ENCODE measurements at places on chromosomes 7 and 10.

DNA sequence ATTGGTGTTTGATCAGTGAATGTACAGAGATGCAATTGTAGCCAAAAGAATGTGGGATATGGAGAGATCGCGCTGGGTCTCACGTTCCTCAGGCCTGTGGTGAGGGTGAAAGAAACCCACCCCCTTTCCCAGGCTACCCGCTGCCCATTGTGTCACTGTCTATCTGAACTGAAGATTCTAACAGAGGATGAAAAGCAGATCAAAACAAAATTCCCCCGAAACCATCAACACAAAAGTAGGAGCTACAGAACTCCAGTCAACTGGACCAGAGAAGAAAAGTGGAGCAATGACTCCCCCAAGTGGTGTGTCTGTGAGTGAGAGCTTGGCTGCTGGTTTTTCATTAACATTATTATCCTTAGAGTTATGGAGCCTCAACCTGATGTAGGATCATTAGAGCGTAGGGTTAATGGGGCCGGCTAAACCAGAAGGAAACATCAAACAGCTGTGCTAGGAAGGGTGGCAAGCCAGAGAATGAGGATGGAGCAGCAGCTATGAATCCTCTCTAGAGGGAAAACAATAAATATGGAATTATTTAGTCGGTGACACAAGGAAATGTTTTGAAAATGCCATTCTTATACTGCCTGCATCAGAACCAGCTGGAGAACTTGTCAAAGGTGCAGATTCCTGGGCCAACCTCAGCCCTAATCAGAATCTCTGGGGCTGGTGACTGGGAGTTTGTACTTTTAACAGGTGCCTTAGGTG lies 38.3 kb downstream of the AKR1B1 start:
- no peak for DNase-seq

GRCh38 chr7:133409421-133409820 lies 156.5 kb downstream of the EXOC4 start:
- DNase-seq, result no peak

- no peak for DNase-seq
Measured at GRCh38 chr7:142500366-142500765, 242.5 kb upstream of the PRSS58 start.

DNA sequence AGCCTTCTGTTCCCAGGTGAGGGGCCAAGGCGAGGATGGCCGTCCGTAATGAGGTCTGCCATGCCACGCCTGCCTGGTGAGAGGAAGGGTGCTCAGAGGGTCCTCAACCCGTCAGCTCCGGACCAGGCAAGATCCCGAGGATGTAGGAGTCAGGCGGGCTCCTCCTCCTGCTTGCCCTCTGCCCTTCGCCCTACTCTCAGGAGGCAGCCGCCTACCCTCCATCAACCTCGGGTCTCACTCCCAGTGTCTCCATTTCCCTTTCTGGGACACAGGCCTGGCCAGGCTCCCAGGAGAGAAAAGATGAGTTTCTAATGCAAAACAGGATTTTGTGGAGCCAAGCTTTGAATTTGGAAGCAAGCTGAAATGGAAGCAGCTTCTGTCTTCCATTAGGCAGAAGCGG lies 184.0 kb downstream of the PTPN20 start:
- no peak for DNase-seq

DNA sequence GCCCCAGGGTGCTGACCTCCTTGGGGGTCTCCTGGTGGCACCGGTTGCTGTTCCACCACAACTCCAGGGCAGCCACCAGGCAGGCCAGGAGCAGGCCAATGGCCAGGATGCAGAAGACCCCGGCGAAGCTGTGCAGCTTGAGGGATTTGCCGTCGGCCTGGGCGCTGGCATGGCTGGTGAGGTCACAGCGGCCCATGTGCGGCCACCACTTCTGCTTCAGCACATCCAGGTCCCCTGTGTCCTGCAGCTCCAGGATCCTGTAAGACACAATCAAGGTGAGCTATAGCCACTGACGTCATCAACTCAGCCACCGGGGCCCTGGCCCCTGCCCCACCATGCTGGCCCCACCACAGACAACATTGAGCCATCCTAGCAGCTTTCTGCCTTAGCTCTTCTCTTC lies 753.2 kb downstream of the GRID1 start:
- no peak for DNase-seq

DNA sequence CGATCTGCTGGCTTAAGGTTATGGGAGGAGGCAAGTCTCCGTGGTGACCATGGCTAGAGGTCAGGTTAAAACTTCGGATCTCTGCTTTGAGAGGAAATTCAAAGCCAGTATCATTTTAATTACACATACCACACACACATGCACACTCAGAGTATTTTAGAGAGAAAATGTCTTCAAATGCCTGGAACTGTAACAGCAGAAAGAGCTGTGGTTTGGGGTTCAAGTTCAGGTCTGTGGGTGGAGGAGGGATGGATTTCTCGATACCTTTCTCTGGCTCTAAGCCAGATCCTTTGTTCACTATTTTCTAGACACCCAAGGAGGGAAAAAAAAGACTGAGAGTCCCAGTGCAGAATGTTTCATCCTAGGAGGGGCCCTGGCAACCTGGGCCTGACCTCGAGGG lies 32.5 kb downstream of the ARL3 start:
- DNase-seq, result no peak

DNA sequence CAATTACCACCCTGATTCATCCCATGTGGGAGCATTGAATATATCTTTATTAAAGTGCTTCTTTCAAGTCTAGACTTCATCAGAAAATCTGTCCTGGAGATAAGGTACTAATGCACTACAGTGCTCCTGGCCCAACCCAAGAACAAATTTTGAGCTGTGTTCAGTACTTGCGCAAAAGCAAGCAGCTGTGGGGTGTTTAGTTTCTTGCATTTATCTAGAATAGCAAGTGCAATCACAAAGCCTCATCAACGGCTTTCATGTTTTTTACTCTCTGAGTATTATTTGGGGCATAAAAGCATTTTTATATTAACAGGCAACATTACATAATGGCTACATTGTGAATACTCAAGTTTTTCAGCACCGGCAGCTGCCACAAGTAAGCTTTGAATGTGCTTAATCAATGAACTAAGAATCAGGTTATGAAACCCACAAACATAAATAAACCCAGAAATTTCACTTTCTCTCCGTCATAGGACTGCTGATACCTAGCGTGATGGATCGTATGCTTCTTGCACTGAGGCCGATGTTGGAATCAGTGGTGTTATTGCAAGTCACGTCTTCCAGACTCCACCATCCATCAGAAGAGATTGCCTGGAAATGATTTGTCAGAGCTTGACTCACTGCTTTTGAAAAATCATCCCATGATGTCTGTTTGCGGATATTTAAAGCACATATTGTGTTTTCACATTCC lies 113.1 kb downstream of the CTTNBP2 start:
- no peak for DNase-seq

DNA sequence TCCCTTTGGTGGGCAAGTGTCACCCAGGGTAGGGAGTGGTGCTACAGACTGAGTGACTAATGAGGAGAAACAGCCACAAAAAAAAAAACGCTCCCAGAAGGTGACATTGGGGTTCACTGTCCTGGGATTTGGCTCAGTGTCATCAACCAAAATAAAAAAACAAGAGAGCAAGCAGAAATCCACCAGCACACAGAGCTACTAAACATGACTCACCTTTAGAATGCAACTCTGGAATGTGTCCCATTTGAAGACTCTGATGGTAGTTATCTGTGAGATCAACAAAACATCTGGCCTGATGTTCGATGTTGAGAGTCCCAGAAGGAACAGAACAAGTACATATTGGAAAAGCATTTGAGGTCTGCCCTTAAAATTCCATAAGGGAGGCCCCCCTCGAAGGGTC lies 200.3 kb upstream of the LYZL2 start:
- DNase-seq, result no peak

DNA sequence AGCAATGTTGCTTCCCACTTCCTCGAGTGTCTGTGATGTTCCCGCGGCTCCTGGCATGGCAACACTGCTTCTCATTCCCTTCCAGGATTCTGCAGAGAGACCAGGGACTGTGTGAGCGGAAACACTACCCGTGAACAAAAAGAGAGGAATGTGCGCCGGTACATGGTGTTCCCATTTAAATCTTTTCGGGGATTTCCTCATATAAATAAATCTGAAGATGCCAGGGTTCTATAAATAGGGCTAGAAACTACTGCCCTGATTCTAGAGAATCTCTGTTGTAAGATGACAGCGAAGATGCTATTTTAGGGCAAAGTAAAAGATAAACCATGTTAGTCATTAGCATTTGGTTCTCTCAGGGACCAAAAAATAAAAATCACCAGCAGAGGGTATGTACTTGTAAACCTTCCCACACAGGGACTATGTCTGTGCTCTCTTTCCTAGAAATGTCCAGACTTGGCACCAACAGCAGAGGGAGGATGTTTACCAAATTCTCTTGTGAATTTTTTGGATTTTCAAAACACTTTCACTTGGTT lies 92.2 kb upstream of the DDC start:
- DNase-seq, result no peak

GRCh38 chr7:128818694-128819093 lies 11.5 kb upstream of the FLNC start:
- DNase-seq, result no peak

DNA sequence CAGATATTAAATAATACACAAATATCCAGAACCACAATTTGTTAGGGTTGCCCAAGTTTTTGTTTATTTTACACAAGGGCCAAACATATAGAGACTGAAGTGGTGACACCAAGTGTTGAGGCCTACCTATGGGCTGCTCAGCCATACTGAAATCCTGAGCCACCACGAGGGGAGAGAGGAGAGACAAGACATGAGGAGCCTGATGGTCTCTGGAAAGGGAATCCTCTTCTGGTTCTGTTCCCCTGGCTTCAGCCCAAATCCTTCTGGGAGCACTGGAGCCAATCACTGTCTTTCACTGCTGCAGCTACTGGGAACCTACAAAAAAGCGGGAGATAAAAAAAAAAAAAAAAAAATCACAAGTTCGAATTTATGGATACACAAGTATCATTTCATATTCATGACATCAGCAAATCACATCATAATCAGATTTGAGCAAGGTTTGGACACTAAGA lies 1.9 kb downstream of the SKIDA1 start:
- no peak for DNase-seq

DNA sequence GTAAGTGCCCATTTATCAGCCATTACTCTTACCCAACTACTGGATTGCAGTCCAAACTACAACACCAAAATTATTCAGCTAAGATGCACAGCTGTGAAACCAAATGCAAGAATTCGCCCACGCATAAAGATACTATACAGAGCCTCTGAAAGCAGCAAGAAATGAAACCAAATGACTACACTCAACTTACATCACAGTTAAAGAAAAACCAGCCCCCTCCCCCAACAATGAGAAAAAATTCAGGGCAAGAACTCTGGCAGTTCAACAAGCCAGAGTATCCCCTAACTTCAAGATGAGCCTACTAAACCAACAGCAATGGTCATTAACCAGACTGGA lies 209.1 kb upstream of the VWC2 start:
- no peak for DNase-seq

DNA sequence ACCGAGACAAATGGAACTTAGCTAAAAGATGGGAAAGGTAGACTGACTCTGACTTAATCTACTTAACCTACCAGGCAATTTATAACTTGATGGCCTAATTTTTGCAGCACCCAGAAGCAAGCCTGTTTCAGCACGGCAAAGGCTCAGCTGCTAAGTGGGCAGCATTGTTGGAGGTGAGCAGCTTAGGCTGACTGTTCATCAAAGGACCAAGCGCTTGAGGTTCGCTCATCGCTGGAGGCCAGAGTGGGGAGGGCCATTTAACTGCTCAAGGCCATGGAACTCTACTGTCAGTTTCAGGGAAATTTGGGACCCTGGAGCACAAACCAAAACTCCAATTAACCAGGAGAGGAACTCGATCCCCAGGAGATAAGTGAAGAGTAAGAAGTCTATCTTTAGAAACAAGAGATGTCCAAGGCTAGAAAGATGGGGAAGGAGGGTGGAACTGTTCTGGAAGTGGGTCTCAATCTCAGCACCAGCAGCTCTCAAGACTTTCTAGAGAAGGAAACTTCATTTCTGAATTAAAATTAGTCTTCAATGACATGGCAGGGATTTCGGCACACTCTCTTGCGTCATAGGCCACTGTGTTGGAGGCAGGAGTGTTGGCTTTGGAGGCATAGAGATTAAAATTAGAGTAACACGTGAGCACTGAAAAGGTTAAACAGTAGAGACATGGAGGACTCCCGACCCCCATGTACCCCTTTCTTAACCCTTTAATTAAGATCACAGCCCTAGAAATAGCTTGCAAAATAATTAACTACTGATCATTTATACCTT lies 43.1 kb downstream of the EGFR start:
- DNase-seq, result no peak

- DNase-seq, result no peak
Measured at GRCh38 chr10:110076559-110077318, 69.0 kb downstream of the ADD3 start.

DNA sequence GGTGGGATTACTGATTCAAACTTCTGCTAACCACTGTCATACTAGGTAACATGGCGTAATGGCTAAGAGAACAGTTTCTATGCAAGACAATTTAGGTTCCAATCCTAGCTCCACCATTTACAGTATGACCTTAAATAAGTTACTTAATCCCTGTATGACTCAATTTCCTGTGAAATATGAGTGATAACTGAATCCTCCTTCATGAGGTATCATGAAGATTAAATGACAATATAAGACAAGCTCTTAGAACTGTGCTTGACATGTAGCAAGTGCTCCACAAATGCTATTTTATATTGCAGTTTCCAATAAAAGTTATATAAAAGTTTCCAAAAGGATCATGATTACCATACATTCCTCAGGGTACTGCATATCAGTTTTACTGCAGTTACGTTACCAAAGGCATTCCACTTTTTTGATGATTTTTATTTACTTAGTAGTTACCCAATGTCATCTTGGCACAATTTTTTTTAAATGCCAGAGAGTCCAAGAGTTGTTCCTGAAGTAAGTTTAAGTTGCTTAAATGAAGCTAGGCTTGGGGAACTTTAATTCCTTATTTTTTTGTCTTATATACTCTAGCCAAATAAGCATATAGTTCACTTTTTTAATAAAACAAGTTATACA lies 7.1 kb downstream of the DOCK4 start:
- DNase-seq, result no peak

DNA sequence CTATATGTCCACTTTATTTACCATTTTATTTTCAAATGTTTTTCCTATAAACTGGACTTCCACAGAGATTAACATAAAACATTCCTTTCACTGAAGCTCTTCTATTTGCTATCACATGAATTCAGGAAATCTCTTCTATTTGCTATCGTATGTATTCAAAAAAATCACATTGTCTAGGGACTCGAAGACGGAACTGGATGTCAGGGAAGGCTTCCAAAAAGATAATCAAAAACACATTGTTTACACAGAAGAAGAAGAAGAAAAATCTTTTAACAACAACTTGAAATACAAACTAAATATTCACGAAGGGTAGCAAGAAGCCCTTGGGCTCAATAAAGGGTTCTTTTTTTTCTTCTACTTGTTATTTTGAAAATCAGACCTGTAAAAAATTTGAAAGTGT lies 426.1 kb upstream of the LRRN3 start:
- no peak for DNase-seq

- no peak for DNase-seq
Measured at GRCh38 chr7:98568891-98569290, 48.2 kb upstream of the NPTX2 start.

- DNase-seq, result no peak
Measured at GRCh38 chr7:95209276-95209675, 115.1 kb downstream of the PON1 start.

- no peak for DNase-seq
Measured at GRCh38 chr7:106683941-106684340, 23.0 kb upstream of the CCDC71L start.

- DNase-seq, result no peak
Measured at GRCh38 chr10:126468467-126468866, 80.2 kb upstream of the ADAM12 start.

Measured in cortex of kidney (tissue), 1 donor.